Pulmonary artery endothelial cell (primary cell): ENCODE measurements at places on chromosomes 4 and X.
A peak's percentile ranks its signal among the peaks of the same experiment; 100 is the strongest.

- no peak for DNase-seq
Observed at GRCh38 chr4:186651624-186652023, 72.0 kb downstream of the FAT1 start.

GRCh38 chrX:70979136-70979762 is 48.4 kb upstream of the SLC7A3 start:
- no peak for DNase-seq

DNA sequence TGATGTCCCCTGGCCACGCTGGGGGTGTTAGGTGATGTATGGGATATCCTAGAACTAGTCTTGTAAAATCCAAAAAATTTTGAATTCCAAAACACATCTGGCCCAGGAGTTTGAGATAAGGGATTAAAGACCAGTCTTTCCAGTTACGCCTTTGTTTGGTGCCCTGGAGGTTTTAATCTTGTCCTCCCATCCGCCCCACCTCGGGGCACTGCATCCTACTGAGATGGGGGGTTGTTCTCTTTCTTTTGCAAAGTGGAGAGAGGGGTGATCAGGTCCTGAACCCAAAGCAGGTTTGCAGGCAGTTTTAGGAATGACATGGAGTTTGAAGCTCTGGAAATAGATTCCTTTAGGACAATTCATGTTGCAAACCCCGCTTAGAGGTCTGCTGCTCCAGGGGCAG is 1.8 kb downstream of the SUV39H1 start:
- DNase-seq: no peak

- DNase-seq: peak; percentile 20
Observed at GRCh38 chr4:87375719-87376291, 15.2 kb downstream of the HSD17B11 start.

GRCh38 chrX:68889249-68889648 is 60.4 kb downstream of the EFNB1 start:
- no peak for DNase-seq

DNA sequence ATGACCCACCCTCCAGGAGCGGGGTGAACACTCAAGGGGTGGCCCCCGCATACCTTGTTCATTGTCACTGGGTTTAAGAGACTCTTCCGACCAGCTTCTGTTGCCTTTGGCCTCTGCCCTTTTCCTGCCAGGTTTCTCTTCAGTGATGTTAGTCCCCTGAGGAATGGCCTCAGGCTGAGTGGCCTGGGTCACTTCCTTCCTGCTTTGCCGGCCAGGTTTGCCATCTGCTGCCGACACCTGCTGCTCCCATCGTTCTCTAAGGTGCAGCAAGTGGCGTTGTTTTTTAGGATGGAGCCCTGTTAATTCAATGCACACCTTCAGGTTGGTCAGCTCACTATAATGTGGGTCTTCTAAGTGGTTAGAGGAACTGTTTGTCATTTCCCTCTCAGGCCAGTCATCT is 34.2 kb downstream of the BCOR start:
- DNase-seq: no peak

- no peak for DNase-seq
Observed at GRCh38 chr4:2837904-2838496, 5.6 kb upstream of the ADD1 start.
